ENCODE measurements at places on chromosomes 7 and 10. TPM values are rescaled to one million over a fixed set of nuclear protein-coding genes. Genes with fewer than 3 reads are reported as not detected.

Gene SAMD9
- 3.2 TPM for total RNA-seq

Gene ASAH2
- 2.0 TPM for total RNA-seq

Gene OPALIN
- total RNA-seq = not detected

Gene STEAP4
- 25.2 TPM for total RNA-seq

Gene NCAPG2
- 6.4 TPM for total RNA-seq

Gene PDZD8
- 20.0 TPM for total RNA-seq

DNA sequence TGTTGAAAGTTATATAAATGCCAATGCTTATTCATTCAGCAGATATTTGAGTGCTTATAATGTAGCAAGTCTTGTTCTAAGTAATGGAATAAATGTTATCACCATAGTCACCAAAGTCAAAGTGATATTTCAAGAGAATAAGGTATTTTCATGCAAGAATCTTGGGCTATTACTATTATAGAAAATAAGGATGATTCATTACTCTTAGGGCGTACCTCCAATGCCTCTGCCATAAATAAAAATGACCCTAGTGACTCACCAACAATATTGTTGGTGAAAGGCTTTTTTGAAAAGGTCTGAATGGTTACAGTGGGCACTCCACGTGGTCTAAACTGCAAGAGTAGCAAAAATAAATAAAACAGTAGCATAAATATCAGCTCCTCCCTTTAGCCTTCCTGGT lies 68.4 kb downstream of the RALA start:
- no peak for DNase-seq

- no peak for DNase-seq
Measured at GRCh38 chr7:41695661-41696322, 7.1 kb downstream of the INHBA start.

DNA sequence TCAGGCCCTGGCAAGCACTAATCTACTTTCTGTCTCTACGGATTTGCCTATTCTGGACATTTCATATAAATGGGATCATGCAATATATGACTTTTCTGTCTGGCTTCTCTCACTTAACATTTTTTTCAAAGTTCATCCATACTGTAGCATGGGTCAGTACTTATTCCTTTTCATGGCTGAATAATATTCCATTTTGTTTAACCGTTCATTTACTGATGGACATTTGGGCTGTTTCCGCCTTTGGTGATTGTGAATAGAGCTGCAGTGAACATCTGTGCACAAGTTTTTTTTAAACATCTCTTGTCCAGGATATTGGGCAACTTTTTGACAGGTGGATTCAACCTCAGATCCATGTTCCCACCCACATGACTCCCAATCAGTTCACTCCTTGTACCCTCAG lies 31.0 kb downstream of the AIFM2 start:
- DNase-seq = no peak

DNA sequence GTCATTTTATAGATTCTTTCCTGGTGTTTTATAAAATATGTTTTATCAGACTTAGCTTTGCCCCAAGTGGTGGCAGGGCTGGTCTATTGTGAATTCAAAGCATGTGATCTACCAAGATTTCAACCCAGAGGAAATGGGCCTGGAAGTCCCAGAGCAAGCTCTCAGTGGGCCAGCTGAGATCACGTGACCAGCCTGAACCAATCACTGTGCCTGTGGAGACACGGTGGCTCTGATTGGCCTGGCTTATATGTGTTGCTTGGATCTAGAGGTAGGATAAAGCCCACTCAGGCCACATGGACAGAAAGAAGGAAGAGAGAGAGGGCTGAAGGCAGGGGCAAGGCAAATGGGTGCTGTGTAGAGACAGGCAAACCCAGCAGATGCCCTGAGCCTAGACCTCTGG lies 65.5 kb upstream of the GATA3 start:
- DNase-seq = no peak

DNA sequence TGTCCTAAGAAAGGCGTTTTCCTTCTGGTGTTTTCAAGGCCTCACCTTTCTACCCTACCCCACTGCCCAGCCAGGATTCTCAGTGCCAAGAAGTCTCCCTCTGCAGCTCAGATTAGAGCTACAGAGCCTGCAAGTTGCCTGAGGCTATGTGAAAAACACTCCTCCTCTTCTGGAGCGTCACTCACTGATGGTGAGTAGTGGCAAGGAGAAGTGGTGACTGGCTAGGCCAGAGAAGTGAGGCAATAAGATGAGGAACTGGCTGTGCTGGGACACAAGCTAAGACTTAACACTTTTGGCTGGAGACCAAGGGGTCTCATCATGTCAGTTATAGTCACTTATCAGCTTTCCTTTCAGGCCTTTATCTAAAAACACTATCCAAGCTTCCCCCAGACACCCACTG lies 86.7 kb upstream of the PRKAR2B start:
- DNase-seq = no peak

DNA sequence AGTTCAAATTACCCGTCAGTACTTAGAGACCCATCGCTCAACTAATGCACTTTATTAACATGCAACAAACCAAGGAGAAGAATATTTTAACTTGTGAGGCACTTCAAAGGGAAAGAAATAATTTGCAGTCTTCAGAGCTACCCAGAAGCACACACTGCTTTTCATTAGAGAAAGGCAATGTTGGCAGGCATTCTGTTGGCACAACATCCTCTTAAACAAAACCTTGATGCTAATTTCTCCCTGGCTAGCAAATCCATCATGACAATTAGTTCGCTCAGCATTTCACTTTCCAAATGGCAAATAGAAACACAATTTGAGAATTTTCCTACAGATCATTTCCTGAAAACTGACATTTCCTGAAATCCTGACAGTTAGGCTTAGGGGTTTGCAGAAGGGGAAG lies 155.6 kb upstream of the FAM13C start:
- DNase-seq = no peak

- DNase-seq = no peak
Measured at GRCh38 chr7:79774150-79774549, 320.7 kb upstream of the MAGI2 start.

DNA sequence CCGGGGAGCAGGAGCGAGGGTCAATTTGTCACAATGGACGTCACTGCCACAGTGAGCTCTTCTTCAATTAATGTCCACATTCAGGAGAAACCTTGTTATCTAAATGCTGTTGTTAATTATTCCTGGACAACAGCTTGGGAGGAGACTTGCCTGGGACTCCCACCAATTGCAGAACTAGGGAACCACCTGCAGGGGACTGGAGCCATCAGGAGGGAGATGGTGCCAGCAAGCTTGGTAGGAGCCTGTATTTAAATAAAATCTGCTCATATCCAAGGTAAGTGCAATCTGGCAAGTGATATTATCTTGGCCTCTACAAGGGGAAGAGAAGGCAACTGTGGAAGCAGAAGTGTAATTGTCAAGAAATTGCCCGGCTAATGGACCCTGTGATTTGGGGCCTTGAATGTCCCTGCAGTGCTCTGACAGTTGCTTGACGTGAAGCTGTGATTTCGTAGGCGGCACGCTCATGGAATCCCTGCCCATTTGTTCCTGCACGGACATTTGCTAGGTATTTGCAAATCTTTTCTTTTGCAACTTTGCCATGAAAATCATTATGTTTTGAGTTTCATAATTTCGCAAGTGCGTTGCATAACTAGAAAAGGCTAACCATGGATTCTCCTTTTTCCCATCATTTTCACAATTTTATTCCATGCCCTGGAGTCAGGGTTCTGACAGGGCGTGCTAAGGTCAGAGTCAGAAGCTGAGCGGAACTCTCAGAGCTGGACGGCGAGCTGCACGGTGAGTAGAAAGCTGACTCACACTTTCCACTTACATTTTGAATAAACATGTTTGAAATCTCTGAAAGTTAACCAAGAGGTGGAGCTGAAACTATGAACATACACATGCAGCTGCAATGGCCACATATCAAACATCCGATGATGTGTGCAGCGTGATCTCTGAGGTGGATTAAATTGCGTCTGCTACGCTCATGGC lies 84.9 kb upstream of the TCERG1L start:
- no peak for DNase-seq

DNA sequence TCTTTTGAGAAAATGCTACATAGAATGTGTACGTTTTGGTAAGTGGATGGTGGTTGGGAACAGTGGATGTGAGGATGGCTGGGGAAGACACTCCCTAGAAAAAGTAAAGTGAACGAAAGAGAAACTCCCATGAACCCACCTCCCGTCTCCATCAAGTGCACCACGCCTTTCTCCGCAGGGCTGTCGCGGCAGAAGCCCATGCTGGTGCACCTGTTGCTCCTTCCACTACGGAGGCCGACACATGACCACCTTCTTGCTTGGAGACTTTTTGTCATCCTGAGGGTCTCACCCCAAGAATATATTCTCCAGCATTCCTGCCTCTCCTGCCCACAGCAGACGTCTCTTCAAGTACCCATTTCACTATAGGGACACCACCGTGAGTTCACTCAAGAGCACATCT lies 630.4 kb upstream of the PFKP start:
- no peak for DNase-seq

DNA sequence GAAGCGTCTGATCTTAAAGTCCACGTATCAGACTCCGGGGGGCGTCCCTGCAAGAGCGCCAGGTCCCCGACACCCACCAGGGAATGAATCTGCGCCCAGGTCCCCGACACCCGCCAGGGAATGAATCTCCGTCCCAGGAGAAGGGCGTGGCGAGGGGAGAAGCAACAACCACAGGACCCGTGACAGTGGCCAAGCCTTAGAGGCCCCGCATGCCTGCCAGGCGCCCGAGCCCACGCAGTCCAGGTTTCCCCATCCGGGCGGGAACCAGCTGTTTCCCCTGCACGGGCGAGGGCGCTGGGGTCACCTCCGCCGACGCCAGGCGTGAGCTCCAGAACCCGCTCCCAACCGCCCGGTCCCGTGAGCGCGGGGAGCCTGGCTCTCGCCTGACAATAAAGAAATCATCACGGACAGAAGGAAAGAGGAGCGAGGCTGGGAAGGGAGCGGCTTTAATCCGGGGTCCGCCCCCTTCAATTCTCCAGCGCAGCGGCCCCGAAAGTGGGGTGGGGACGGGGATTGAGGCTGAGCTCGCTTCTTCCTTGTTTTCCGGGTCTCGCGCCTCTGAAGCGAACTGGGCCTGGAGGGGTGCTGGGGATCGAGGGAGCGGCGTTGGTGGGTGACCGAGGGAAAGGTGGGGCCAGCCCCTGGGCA lies 29.0 kb upstream of the BMS1 start:
- no peak for DNase-seq

DNA sequence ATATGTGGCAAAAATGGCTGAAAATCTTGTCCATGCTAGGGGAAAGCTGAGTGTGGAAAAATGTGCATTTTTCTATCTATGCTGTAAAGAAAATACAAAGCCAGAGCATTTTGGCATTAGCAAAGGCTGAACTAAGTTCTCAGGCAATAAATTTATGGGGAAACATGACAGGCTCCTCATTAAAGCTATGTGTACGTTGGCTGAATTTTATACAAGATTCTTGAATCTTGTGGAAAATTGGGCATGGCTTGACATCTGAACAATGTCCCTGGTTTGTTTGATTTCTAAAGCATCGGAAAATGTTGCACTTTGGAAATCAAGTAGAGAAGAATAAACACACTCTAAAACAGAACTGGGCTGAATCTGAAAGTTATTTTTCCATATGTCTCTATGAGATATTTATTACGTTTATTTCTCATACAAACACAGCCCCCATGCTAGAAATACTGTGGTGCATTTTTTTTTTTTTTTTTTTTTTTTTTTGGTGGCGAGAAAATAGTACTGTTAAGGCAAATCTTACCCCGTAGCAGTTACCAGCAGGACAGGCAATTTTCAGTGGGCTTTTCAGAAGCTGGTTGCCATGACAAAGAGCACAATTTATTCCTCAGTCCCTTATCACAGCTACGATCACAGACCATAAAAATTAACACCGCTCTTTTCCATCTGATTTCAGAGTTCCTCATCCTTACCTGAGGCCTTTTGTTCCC lies 16.9 kb downstream of the CPA1 start:
- no peak for DNase-seq

DNA sequence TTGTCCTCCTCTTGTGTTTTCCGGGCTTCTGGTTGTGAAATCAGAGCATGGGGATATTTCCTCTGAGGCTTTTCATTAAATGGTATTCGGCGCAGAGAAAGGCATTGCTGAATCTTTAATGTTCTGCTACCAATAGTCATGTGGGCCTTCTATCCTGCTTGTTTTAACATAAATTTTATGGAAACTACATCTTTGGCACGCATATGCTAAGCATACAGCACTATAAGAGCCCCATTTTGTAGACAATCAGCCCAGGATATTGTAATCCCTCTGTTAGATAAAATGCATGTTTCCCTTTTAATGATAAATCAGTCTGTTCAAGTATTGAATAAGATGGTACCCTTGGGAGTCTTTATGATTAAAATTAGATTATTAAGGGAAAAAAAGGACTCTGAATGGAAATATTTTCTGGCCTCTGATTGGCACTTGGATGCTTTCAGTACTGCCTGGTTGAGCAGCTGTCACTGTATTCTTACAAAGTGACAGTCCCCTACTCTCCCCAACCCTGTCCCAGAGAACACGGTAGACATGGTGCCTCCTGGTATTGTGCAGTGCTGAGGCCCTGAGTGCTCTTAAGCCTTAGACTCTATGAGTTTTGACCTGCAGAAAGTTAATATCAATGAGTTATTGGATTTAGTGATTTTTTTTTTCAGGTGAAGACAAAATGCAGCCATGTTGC lies 256.3 kb downstream of the POU6F2 start:
- no peak for DNase-seq

- no peak for DNase-seq
Measured at GRCh38 chr7:157789094-157789493, 452.3 kb downstream of the DNAJB6 start.

DNA sequence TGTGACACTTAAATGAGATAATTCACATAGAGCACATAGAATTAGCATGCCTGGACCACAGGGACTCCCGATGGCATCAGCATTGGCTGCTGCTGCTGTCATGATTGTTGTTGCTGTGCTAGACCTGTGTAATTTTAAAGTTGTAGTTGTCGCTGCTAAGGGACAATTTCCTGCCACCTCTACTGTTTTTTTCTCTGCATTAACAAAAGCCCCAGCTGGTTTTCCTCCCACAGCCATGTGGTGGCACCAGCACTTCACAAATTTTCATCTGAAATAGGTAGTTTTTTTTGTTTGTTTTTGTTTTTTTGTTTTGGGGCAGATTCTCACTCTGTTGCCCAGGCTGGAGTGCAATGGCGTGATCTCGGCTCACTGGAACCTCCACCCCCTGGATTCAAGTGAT lies 25.4 kb upstream of the PRXL2A start:
- no peak for DNase-seq

GRCh38 chr7:35761871-35762677 lies 38.8 kb upstream of the SEPTIN7 start:
- DNase-seq = no peak

DNA sequence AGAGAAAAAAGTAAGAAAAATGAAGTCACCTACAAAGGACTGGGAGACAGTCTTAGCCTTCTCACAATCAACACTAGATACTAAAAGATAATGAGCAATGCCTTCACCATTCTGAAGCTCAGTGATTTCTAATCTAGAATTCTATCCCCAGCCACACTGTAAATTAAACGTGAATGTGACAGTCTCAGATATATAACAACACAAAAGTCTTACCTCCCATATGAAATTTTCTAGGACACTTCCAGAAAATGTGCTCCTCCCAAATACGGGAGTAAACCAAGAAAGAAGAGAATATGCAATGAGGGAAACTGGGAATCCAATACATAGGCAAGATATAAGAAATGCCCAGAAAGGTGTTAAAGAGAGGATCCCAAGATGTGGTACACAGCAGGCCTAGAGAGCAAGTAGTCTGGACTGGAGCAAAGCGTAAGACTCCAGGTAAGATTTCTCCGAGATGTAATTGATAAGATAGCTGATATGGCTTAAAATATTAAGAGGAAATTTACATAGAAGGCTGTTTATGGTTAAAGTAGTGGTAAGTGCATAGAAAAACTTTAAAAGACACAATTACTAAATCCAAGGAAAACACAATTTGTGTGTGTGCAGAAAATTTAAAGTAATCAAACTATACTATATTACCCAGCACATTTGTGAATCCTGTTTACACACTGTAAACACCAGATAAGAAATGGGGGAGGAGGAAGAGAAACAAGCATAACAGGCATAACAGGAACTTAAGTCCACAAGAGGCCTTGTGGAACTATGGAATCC lies 44.1 kb downstream of the SGMS1 start:
- DNase-seq = no peak
